Activated CD8-positive, alpha-beta memory T cell treated with anti-CD3 and anti-CD28 coated beads, Interleukin-2, amount 10 ng/mL, durations not matched to agents 7 days and 5 days (primary cell): ENCODE measurements at places on chromosomes 12 and 14. TPM values are rescaled to one million over a fixed set of nuclear protein-coding genes. Genes with fewer than 3 reads are reported as not detected.

GSG1 gene
- total RNA-seq: not detected

ARHGEF25 gene
- 0.84 TPM for total RNA-seq

CDH24 gene
- total RNA-seq: 2.4 TPM

DDN gene
- 0.66 TPM for total RNA-seq

SEL1L gene
- 65.3 TPM for total RNA-seq

DNA sequence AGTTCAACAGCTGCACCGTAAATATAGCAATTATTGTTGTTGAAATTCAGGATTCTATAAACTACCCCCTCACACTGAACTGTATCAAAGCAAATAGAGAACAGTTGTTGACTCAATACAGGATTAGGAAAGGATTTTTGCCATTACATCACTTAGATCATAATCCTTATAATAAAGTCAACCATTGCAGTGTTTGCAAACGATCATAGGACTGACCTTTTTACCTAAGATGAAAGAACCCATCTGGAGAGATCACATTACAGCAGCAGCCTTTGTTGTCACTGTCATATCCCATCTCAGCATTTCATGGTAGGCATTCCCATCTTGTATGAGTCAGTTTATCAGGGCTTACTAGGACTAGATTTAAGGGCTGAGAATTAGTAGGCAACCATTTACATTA is 96.1 kb downstream of the IPO8 start:
- no peak for DNase-seq
- H3K27ac ChIP-seq: no peak overlapping the region
- H3K4me3 ChIP-seq: no peak overlapping the region
- H3K27me3 ChIP-seq: no peaks in the 10 kb centered on the region
- peaks cover 2% of the 10 kb centered on the region for H3K36me3 ChIP-seq

- no peak overlapping the region for H3K4me3 ChIP-seq
- DNase-seq: no peak
- H3K36me3 ChIP-seq: no peaks in the 10 kb centered on the region
Measured at GRCh38 chr12:43308776-43309175, 243.2 kb downstream of the ADAMTS20 start.

- no peak overlapping the region for H3K27ac ChIP-seq
- no peaks in the 10 kb centered on the region for H3K4me1 ChIP-seq
- no peak for DNase-seq
- H3K4me3 ChIP-seq: no peak overlapping the region
- H3K36me3 ChIP-seq: no peaks in the 10 kb centered on the region
Measured at GRCh38 chr12:25914551-25914950, 43.9 kb upstream of the RASSF8 start.

GRCh38 chr12:98238515-98239130 is 276.8 kb upstream of the TMPO start:
- no peaks in the 10 kb centered on the region for H3K36me3 ChIP-seq
- no peaks in the 10 kb centered on the region for H3K27me3 ChIP-seq
- H3K4me3 ChIP-seq: no peak overlapping the region
- no peaks in the 10 kb centered on the region for H3K4me1 ChIP-seq
- no peak overlapping the region for H3K27ac ChIP-seq
- no peak for DNase-seq

GRCh38 chr14:90532826-90533525 is 136.1 kb downstream of the CALM1 start:
- H3K4me3 ChIP-seq: no peak overlapping the region
- no peak overlapping the region for H3K27ac ChIP-seq
- no peak for DNase-seq
- H3K4me1 ChIP-seq: peaks cover 3% of the 10 kb centered on the region
- H3K27me3 ChIP-seq: no peaks in the 10 kb centered on the region
- H3K36me3 ChIP-seq: no peaks in the 10 kb centered on the region

DNA sequence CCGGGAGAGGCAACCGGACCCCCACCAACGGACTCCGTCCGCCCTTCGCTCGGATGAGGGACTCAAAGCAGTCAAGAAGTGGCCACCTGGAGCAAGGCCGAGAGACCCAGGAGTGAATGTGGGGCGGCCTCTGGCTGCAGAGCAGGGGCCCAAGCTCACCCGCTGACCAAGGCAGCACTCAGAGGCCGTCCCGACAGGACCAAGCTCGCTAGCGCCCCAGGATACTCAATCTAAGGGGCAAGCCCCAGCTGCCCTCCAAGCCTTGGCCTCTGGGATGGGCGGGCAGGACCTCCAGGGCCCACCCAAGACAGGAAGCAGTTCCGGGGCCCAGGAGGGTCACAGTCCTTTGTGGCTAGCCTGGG is 936 bp downstream of the AKT1 start:
- peaks cover 3% of the 10 kb centered on the region for H3K27me3 ChIP-seq
- H3K4me3 ChIP-seq: peak overlapping the region; percentile 88
- peaks cover 29% of the 10 kb centered on the region for H3K4me1 ChIP-seq
- H3K27ac ChIP-seq: peak overlapping the region; percentile 86
- peaks cover 6% of the 10 kb centered on the region for H3K36me3 ChIP-seq
- no peak for DNase-seq

GRCh38 chr12:122793685-122794106 is 19.3 kb downstream of the CCDC62 start:
- peaks cover 5% of the 10 kb centered on the region for H3K4me1 ChIP-seq
- no peaks in the 10 kb centered on the region for H3K36me3 ChIP-seq
- H3K4me3 ChIP-seq: no peak overlapping the region
- H3K27me3 ChIP-seq: peaks cover 2% of the 10 kb centered on the region

DNA sequence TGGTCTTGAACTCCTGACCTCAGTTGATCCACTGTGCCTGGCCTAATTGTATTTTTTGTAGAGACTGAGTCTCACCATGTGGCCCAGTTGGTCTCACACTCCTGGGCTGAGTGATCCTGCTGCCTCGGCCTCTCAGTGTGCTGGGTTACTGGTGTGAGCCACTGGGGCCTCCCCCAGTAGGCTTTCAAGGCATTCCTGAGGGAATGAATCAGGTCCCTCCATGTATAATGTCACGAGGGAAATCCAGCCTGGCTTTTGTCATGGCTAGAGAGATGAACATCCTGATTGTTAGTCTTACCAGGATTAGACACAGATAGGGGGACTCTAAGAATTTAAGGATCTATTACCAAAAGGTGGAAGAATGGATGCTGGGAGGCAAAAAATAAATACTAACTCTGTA is 51.9 kb downstream of the CPSF2 start:
- H3K27me3 ChIP-seq: no peaks in the 10 kb centered on the region
- peaks cover 1% of the 10 kb centered on the region for H3K36me3 ChIP-seq
- DNase-seq: no peak
- H3K4me3 ChIP-seq: no peak overlapping the region

DNA sequence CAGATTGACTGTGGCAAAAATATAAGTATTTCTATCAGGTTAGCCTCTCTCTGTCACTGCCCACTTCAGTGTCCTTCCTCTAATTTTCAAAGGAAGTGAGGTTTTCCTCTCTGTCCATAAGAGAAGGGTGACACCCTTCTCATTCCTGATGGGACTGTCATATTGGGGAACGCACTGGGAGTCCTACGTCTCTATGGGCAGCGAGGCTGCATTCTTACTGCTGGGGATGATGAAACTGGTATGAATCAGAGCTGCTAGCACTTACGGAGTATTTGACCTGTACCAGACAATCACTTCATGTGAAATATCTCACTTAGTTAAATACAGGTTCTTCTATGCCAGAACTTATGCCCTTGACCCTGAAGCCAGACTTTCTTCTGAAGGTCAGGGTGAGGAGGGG is 436.3 kb downstream of the DPF3 start:
- no peak overlapping the region for H3K4me3 ChIP-seq
- H3K27me3 ChIP-seq: peaks cover 12% of the 10 kb centered on the region
- H3K27ac ChIP-seq: no peak overlapping the region
- H3K4me1 ChIP-seq: peaks cover 26% of the 10 kb centered on the region
- peaks cover 13% of the 10 kb centered on the region for H3K36me3 ChIP-seq
